ENCODE measurements at places on chromosomes 6 and 20.

GRCh38 chr6:30901436-30901835 lies 6.6 kb upstream of the GTF2H4 start:
- DNase-seq: no peak

GRCh38 chr6:129695373-129696027 lies 14.5 kb downstream of the ARHGAP18 start:
- no peak for DNase-seq

GRCh38 chr20:54608039-54608745 lies 132.8 kb downstream of the DOK5 start:
- no peak for DNase-seq

- DNase-seq: no peak
These were observed 142.0 kb downstream of the UST start for GRCh38 chr6:148888856-148889255.

DNA sequence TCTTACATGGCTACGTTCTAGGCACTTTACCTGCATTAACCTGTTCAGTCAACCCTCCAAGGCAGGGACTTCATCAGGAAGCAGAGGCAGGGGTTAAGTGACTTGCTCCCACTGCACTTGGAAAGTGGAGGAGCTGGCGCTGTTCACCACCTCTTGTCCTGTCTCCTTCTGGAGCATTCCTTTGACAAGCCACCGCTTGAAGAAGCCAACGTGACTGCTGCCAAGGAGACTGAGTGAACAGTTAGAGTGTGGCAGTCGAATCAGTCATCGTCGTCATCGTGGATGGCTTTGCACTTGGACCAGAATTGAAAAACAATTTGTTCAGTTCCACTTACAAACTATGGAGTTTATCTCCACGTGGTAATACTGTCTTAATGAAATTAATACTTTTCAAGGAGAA lies 60.9 kb downstream of the TULP4 start:
- no peak for DNase-seq

DNA sequence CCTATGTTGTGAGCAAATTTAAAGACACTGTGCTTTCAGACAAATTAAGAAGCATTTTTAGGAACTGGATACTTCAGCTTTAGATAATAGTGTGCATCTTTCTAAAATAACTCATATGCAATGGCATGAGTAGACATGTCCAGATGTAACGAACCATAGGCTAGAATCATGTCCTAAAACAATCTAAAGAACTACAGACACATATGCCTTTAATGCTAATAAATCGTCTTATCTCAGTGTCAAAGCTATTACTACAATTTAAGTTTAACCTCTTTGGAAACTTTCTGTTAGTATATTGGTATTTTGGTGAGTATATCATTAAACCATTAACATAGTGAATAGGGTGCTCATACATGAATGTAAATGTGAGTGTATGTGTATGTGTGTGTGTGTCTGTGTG lies 908.5 kb upstream of the FLRT3 start:
- DNase-seq: no peak

DNA sequence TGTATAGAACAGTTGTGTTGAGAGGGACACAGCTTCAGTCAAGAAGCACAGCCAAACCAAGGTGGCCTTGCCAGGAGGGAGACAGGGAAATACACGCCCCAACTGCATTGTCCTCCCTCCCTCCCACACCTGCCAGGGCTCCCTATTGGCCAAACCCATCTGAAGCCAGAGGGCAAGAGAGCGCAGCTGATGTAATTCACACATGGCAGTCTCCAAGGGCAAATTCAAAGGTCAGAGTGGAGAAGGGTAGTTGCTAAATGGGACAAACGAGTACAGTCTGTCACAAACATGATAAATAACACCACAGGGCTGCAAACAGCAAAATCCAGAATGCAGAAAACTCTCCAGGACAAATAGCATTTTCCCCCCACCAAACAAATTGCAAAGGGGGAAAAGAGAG lies 23.2 kb upstream of the PPP1R16B start:
- DNase-seq: no peak

DNA sequence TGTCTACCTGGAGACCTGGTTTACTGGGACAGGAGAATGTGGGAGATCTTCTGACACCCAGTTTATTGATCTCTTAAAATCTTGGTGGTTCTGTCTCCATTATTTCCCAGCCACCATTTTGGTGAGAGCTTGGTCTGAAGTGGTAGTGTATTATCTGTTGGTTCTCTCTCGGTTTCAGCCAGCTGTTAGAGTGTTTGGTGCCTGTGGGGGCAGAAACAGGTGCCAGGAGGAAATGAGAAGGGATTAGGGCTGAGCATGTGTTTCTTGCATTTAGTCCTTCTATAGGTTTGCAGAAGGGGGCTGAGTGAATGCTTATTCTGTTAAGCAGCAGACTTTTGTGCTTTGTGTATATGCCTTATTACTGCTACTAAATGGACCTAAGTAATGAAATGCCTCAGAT lies 9.6 kb downstream of the JARID2 start:
- no peak for DNase-seq

DNA sequence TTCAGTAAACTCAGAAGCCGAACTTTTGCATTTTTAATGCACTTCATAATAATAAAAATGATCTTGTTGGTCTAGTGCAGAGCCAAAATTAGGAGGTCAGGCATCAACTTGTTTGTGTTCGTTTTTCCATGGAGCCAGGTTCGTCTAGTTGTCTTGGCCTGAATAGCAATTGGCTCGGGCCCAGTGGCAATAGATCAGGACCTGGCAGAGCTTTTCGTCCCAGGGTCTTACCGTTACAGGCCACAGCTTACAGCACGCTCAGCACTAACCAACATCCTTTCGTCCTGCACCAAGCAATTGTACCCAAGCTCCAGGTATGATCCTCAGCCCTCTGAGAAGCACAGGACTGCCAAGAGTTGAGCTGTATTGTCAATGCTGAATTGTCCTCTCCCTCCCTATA lies 240.5 kb upstream of the PLN start:
- no peak for DNase-seq

GRCh38 chr6:150116200-150116800 lies 26.5 kb upstream of the PPP1R14C start:
- no peak for DNase-seq

GRCh38 chr6:22302838-22303237 lies 6.0 kb upstream of the PRL start:
- DNase-seq: no peak

DNA sequence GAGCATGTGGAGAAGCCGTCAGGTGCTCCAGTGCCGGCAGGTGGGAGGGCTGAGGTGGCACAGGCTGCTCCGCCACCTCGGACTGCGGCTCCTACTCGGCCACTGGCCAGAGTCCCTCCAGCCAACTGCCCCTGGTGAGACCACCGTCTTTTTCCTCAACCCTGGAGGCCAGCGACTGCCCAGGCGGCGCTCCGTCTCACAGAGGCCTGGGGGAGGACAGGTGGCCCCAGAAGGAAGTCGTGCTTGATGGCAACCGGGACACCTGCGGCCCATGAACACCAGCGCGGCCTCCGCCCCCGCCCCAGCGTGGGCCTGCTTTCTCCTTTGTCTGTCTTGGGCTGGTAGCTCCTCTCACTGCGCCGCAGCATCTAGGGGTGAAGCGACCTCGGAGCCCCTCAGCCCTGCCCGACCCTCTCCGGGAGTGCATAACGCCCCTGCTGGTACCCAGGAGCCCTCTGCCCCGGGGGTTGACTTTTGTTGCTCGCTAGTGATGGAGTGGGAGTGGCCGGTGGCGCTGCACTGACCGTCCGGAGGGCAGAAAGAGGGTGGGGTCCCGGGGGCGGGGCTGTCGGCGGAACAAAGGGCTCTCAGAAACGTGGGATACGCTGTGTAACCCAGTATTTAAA lies 706 bp upstream of the TUBB2B start:
- no peak for DNase-seq

DNA sequence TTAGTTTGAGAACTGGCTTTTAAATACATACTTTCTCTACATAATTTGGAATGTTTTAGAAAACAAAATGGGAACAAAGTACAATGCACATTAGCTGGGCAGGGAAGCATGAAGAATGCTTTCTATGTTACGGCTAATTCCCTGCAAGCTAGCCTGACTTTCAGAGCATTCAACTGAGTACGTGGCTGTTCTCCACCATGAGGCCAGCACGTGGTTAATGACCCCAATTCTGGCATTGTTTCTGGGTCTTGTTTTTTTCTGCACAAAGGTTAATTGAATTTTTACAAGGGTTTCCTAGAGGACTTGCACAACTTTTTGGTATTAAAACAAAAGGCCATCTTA lies 208.6 kb upstream of the AGPAT4 start:
- DNase-seq: no peak

- no peak for DNase-seq
These were observed 20.8 kb downstream of the MYLK4 start for GRCh38 chr6:2729921-2730320.

DNA sequence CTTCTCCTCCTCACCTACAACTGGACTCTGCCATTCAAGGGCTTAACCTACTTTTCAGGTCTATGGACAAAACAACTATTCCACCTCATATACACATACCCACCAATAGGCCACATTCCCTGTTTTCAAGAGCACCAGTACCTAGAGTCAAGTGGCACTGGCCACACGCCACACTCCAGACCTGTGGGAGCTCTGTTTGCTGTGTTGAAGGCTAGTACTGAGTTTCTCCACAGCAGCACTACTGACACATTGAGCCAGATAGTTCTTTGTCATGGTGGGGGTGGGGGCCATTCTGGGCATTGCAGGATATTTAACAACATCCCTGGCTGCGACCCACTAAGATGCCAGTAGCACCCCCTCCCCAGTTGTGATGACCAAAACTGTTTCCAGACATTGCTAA lies 84.1 kb downstream of the RALGAPA2 start:
- DNase-seq: no peak

DNA sequence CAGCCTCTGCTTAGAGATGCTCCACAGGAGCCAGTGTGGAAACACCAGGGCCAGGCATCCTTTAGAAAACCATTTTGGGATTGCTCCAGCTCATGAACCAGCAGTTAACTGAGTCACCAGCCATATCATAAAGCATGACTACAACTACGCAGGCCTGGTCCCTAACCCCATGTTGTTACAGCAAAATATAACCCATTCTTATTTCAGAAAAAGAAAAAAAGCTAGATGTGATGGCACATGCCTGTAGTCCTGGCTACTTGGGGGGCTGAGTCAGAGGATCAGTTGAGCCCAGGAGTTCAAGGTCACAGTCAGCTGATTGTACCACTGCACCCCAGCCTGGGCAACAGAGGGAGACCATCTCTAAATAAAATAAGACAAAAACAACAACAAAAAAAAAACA lies 36.8 kb downstream of the C6orf15 start:
- DNase-seq: no peak

DNA sequence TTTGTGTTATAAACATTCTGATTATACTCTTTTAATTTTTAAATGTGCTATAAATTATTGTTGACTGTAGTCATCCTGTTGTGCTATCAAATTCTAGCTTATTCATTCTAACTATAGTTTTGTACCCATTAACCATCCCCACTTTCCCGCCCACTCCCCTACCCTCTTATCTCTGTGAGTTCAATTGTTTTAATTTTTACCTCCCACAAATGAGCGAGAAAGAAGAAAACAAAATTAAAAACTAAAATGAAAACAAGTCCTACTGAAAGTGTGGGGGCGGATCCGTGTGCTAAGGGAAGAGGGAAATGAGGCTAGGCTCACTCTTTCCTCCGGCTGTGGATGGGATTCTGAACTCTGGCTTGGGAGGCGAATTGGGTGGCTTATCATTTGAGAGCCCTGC lies 6.6 kb upstream of the ZNF831 start:
- no peak for DNase-seq

DNA sequence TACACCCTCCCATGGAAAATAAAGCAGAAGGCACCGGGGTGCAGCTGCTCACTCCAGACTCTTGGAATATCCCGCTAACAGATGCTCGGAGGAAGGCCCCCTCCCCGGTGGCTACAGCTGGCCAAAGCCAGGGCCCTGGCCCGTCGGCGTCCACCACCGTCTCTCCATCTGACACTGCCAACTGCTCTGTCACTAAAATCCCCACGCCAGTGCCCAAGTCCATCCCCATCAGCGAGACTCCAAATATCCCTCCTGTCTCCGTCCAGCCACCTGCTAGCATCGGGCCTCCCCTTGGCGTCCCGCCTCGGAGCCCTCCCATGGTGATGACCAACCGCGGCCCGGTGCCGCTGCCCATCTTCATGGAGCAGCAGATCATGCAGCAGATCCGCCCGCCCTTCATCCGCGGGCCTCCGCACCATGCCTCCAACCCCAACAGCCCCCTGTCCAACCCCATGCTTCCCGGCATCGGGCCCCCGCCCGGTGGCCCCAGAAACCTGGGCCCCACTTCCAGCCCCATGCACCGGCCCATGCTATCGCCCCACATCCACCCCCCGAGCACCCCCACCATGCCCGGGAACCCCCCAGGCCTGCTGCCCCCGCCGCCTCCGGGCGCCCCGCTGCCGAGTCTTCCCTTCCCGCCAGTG lies 143.9 kb downstream of the SOBP start:
- no peak for DNase-seq

- DNase-seq: peak; percentile 5
These were observed 125.2 kb upstream of the RALGAPA2 start for GRCh38 chr20:20837574-20838021.

DNA sequence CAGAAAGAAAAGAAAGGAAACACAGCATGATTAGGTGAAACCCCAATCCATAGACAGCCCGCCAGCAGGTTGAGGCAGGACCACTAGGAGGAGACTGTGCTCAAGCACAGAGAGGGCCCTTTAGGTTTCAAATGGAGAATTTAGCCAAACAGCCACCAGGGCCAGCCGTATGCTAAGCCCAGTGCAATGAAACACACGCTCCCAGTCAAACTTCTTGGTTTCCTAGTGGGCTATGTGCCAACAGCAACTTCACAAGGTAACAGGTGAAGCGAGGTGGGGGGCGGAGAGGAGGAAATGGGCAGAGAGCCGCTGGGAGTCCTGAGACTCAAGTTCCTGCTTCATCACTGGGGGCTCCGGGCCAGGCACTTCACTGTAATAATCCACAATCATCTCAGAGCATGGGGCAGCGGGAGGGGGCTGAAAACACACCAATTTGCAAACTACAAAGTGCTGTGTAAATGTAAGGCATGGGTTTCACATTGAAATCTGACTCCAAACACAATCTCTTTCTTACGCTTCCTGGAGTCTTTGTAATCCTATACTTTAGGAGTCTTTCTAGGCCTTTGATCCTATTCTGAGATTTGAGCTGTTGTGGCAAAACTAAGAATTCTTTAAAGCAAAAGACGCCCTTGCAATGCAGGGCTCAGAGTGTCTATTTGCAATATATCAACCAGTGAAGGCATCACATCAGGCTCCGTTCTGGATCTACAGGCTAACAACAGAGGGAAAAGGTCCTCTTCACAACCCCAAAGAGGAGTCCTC lies 117.3 kb downstream of the OPRM1 start:
- DNase-seq: no peak
